ENCODE measurements at places on chromosomes 2 and 18. TPM values are rescaled to one million over a fixed set of nuclear protein-coding genes. Genes with fewer than 3 reads are reported as not detected.

GCC2 gene
- total RNA-seq: 44.1 TPM

GRCh38 chr2:200279857-200280256 is 26.6 kb upstream of the SPATS2L start:
- H3K4me1 ChIP-seq: no peaks in the 10 kb centered on the region
- no peak overlapping the region for H3K4me3 ChIP-seq
- H3K27ac ChIP-seq: no peak overlapping the region
- no peaks in the 10 kb centered on the region for H3K36me3 ChIP-seq

GRCh38 chr2:229703909-229704630 is 10.3 kb downstream of the DNER start:
- DNase-seq: no peak
- H3K36me3 ChIP-seq: no peaks in the 10 kb centered on the region
- no peak overlapping the region for H3K4me3 ChIP-seq
- H3K27me3 ChIP-seq: peaks cover 4% of the 10 kb centered on the region

DNA sequence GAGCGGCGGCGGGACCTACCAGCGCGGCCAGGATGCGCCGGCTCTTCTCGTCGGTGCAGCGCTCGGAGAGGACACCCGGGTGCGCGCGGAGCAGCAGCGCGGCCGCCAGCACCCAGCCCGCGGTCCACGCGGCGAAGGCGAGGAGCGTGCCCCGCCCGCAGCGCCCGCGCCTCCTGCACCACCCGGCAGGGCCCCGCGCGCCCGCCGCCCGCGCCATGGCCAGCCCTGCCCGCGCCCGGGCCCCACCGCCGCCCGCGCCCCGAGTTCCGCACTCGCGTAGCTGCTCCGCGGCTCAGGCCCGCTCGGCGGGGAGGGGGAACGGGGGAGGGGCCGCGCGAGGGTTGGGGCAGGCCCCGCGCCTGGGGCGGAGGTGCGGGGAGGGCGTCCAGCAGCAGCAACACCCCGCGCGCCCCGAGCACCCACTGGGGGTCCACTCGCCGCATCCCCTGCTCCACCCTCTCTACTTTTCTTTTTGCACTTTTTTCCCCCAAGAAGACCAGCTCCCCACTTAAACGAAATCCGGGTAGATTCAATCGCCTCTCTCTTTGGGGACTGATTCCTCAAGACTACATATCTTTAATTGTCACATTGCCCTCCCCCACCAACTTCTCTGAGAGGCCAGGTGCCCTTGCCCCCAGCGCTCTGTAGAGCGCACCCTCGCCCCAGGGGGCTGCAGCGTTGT is at the start of gene DIPK1C:
Gene DIPK1C (minus strand): TSS at position 266 of the 682 bp plus-strand sequence. CDS start 49 bp downstream, at position 217.
- H3K27me3 ChIP-seq: peaks cover 53% of the 10 kb centered on the region
- H3K4me3 ChIP-seq: no peak within 1 kb of the TSS
- no peaks in the 10 kb centered on the region for H3K4me1 ChIP-seq
- no peak for DNase-seq
- H3K36me3 ChIP-seq: no peaks in the 10 kb centered on the region

DNA sequence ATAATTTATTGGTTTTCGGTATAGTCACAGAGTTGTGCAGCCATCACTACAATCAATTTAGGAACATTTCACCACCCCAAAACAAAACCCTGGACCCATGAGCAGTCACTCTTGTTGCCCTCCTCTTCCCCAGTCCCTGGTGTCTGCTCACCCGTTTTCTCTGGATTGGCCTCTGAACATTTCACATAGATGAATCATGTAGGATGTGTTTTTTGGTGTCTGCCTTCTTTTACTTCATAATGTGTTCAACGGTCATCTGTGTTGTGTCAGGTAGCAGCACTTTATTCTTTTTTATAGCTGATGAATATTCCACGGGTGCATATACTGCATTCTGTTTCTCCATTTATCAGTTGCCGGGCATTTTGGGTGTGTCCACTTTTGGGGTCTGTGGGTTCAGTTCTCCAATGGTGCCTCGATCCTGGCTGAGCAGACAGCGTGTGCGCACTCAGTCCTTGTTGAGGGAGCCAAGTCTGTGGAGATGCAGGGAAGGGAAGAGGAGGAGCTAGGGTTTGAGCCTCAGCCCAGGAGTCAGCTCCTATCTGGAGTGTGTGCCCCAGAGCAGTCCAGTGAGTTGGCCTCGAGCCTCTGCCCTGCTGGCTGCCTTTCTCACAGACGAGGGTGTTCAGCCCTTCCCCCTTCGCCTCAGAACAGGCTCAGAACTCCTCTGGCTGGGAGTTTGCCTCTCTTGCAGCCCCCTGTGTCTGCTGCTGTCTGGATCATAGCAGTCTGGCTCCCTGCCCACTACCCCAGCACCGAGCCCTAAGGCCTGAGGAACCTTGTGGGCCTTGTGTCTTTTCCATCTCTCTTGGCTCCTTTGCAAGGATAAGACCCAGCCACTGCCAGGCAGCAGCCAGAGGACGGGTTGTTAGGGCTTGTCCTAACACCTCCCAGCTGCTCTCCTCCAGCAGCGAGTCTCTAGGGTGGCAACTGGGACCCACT is 18.0 kb downstream of the C2orf74 start:
- H3K4me1 ChIP-seq: peaks cover 68% of the 10 kb centered on the region
- no peak for DNase-seq
- peak overlapping the region; percentile 90 for H3K4me3 ChIP-seq
- H3K36me3 ChIP-seq: peaks cover 55% of the 10 kb centered on the region

DNA sequence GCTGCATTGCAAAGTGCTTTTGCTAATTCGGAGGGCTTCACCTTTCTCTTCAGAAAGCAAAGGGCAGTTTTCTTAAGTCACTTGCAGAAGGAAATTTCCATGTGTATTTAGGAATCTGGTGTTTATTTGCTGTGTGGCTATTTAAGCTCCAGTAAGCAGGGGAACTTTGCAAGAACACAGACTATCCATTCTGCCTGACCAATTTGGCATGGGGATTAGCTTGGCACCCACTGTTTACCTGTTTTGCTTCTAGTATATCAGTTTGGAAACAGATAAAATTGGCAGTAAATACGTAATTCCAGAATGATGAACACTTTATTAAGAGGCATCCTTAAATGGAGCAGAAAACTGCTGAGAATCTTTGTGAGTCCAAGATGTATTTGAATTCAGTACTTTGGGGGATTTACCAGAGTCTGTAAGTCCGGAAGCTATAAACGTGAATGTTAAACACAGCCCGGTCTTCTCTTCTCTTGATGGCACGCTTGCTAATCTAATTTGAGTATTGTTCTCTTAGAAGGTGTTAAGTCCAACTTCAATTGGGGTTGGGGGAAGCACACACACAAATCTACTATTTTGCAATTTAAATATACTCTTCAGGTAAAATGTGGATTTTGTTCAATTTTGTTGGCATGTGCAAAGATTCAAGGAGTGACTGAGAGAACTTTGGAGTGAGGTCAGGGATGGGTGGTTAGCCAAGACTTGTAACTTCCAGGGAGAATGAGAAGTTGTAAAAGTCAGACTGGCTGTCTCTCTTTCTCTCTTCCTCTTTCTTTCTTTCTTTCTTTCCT is 650 bp downstream of the ACKR3 start:
- no peak overlapping the region for H3K4me3 ChIP-seq
- H3K27ac ChIP-seq: no peak overlapping the region
- peaks cover 20% of the 10 kb centered on the region for H3K4me1 ChIP-seq
- H3K27me3 ChIP-seq: peaks cover 28% of the 10 kb centered on the region
- no peak for DNase-seq

DNA sequence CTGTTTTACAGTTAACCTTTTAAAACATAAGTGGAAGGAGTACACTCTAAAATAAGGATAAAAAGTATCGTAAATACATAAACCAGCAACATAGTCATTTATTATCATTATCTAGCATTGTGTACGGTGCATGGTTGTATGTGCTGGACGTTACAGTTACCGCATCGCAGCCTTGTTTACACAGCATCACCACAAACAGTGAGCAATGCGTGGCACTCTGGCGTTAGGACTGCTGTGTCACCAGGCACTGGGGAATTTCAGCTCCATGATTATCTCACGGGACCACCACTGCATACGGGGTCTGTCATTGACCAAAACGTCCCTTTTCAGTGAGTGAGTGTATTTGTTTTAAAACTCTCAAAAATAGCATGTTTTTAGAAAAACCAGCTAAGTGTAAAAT is 103.0 kb upstream of the SNTG2 start:
- no peaks in the 10 kb centered on the region for H3K36me3 ChIP-seq
- DNase-seq: no peak
- no peaks in the 10 kb centered on the region for H3K27me3 ChIP-seq
- H3K4me1 ChIP-seq: no peaks in the 10 kb centered on the region
- H3K27ac ChIP-seq: no peak overlapping the region
- H3K4me3 ChIP-seq: no peak overlapping the region

GRCh38 chr18:69659142-69659651 is 258.5 kb downstream of the DOK6 start:
- DNase-seq: no peak
- no peaks in the 10 kb centered on the region for H3K36me3 ChIP-seq
- H3K27ac ChIP-seq: no peak overlapping the region
- H3K27me3 ChIP-seq: peaks cover 27% of the 10 kb centered on the region
